ENCODE measurements at places on chromosomes 4 and X.

GRCh38 chr4:52622564-52622963 is 36.5 kb downstream of the USP46 start:
- no peak for DNase-seq

DNA sequence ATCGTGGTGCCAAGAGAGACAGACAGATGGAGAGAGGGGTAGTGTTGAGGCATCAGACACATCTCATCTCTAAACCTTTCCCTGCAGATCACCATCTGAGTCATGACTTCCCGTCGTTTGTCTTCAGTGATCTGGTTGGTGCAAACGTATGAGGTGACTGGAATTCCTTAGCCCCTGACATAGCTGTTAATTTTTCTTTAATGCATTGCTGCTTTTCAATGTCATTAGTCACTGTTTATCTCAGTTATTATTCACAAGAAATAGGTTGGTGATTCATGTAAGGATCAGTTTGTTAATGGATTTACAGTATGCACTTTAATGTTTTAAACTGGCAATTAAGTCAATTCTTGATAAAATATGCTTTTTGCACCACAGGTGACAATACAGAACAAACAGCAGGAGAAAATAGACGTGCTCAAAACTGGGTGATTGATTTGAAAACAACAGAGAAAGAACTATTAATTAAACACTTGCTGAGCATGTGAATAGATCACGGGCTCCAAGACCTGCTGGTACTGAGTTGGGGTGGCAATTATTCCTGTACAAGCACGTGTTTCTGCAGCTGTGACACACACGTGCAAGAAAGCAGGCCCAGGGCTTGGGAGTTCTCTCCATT is 1.3 kb upstream of the TMEM154 start:
- DNase-seq = no peak

GRCh38 chrX:12115377-12115776 is 22.9 kb upstream of the FRMPD4 start:
- DNase-seq = no peak

GRCh38 chrX:3299636-3300035 is 46.8 kb downstream of the MXRA5 start:
- no peak for DNase-seq

DNA sequence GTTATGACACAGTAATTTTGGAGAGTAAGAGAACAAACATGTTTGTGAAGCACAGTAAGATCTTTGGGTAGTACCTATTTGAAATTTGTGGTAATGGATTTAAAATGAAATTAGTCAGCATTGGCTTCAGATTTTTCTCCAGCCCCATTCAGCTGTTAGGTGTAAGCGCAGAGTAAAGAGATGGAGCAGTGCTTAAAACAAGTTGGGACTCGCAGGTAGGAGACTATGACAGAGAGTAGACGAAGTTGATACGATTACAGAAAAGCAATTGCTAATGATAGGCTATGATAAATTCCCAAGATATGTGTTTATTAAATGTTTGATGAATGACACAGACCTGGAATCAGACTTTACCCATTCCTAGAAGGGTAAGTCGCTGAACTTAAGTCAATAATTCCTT is 72.6 kb downstream of the CHIC2 start:
- no peak for DNase-seq

DNA sequence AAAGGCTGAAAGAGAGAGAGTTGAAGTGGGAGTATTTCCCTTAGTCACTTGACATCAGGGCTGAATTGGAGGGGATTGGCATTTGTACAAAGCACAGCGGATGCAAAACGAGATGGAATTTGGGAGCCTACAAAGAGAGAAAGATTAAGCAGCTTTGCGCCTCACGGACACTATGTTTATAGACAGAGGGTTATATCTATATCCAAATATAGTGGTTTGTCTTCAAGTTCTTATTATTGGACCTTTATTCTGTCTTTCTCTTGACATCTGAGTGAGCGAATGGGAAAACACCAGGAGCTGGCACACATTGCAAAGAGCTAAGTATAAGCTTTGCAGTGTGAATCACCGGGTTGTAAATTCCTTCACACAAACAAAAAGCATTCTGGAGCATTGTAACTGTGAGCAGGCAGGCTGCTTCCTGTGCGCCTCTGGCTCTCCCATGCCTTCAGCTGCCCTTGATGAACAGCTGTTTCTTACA is 500.2 kb downstream of the STIM2 start:
- DNase-seq = no peak

GRCh38 chrX:73850124-73851013 is 287.4 kb downstream of the CHIC1 start:
- DNase-seq = peak; percentile 50

DNA sequence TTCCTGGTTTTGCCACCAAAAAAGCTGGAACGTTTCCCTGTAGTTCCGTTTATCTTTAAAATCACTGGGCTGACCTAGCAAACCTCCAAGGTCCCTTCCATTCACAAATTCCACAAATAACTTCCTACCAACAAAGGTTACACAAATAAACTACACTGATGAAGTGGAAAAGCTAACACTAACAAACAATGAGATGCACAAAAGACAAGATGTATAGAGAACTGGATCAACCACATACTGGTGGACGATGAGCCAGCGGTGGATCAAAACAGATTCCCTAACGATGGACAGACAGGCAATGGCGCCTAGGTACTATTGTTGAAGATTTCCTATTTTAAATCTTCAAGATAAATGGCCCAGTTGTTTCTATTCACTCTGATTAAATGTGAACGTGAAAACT is 15.5 kb downstream of the AFAP1 start:
- no peak for DNase-seq
